ENCODE measurements at places on chromosomes 11 and 22. TPM values are rescaled to one million over a fixed set of nuclear protein-coding genes. Genes with fewer than 3 reads are reported as not detected.

Gene RASL10A
- 0.65 TPM for total RNA-seq

DNA sequence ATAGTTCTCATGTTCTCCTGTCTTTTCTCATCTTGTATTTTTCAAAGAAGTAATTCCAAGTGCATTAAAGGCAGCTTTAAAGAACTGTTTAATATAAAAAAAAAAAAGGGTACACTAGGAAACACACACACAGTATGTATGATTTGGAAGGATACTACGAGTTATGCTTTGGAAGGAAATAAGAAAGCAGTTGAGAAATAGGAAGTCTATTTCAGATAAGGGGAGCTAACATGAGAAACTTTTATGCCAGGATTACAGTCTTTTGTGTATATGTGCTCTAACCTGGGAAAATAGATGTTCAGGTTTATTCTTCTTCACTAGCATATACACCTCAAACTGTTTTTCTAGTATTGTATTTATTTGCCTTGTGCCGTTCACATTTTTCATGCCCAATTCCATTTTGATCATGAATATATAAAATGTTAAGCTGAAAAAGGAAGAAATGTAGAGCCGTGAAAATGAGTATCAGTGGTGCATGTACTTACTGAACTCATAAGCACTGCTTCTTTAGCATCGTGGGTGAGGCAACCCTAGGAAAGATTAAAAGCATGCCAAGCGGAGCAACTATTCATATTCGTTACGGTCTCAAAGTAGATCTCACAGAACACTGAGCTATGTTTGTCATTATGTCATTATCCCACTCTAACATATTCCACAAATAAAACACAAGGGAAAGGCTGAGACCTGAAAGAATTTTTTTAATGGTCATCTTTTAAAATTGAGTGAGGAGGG is 59.6 kb downstream of the GUCY1A2 start:
- no peak overlapping the region for H3K4me3 ChIP-seq
- H3K27me3 ChIP-seq = no peaks in the 10 kb centered on the region
- no peak for DNase-seq

DNA sequence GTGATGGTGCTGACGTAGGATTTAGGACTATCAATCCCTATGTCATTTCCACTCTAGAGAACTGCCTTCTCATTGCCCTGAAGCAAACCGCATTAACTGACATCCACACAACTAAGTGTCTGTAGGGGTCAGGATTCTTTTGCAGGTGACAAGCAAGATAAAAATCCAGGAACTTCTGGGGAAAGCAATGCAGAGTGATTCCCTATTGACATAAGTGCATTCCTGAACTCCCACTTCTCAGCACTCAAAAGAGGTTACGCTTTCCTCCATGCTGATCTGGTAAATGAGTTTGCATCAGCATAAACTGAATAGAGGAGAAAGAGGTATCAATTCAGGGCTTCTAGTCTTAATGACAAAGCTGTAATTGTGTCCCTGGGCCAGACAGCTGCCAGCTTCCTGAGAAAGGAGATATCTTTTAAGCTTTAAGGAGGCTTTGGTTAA is 224.6 kb upstream of the ISX start:
- no peaks in the 10 kb centered on the region for H3K36me3 ChIP-seq
- no peaks in the 10 kb centered on the region for H3K27me3 ChIP-seq
- H3K4me1 ChIP-seq = no peaks in the 10 kb centered on the region
- no peak overlapping the region for H3K4me3 ChIP-seq

GRCh38 chr22:24290459-24290858 is 19.8 kb downstream of the SPECC1L start:
- no peak for DNase-seq
- peaks cover 4% of the 10 kb centered on the region for H3K27me3 ChIP-seq
- no peak overlapping the region for H3K4me3 ChIP-seq
- H3K27ac ChIP-seq = no peak overlapping the region
- H3K36me3 ChIP-seq = no peaks in the 10 kb centered on the region

DNA sequence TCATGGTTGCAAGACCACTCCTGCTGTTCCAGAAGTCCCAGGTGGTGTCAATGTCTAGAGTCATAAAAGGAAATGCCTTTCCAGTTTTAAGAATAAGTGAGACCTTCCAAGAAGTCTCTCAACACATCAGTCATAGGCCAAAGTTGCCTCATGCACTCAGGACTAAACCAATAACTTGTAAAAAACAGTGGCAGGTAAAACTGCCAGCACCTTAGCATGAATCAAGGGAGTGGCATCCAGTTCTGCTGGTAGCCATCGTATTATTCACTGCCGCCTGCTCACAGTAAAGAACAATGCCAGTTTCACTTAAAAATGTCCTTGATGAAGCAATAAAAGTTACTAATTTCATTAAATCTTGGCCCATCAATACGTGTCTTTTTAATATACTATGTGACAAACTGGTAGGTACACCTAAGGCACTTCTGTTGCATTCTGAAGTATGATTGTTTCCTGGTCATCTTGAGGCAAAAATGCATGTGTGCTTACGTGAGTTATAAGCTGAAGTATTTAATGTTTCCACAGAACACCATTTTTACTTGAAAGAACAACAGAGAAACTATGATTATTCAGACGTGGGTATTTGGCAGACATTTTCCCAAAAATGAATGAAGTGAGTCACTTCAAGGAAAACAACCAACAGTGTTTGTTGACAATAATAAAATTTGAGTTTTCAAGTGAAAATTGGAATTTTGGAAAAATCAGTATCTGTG is 125.2 kb upstream of the SNX19 start:
- H3K27me3 ChIP-seq = no peaks in the 10 kb centered on the region
- no peak overlapping the region for H3K4me3 ChIP-seq
- no peak for DNase-seq
- H3K36me3 ChIP-seq = no peaks in the 10 kb centered on the region
- no peak overlapping the region for H3K27ac ChIP-seq
- no peaks in the 10 kb centered on the region for H3K4me1 ChIP-seq

DNA sequence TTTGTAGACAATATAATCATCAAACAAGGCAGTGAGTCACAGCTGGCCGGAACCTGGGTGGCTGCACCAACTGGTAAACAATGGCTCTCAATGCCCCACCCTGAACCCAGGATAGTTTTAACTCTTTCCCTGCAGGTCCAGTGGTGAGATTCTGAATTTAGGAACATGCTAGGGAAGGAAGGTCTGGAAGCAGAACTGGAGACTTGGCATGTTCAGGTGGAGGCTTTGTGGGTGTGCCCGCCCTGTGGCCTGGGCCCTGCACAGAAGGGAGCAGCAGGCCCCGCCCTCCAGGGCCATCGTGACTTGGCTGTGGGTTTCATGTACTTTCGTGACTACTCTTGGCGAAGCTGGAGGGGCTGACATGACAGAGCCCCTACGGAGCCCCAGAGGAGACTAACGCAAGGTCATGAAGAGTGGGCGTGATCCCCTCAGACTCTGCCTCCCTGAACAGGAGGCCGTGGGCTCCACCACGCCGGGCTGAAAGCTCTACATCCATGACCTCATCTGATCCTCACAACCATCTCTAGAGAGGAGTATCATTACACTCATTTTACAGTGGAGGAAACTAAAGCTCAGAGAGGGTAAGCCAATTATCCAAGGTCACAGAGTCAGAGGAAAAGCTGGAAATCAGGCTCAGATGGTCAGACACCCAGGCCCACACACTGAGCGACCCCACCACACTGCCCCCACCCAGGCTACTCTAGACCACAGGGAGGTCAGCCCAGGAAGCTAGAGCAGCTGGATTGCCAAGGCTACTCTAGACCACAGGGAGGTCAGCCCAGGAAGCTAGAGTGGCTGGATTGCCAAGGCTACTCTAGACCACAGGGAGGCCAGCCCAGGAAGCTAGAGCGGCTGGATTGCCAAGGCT is 27.3 kb downstream of the MAFF start:
- H3K36me3 ChIP-seq = peaks cover 14% of the 10 kb centered on the region
- peaks cover 7% of the 10 kb centered on the region for H3K4me1 ChIP-seq
- H3K27me3 ChIP-seq = no peaks in the 10 kb centered on the region
- H3K4me3 ChIP-seq = no peak overlapping the region
- H3K27ac ChIP-seq = no peak overlapping the region
- DNase-seq = no peak
